ENCODE measurements at places on chromosomes 5 and 9. TPM values are rescaled to one million over a fixed set of nuclear protein-coding genes. Genes with fewer than 3 reads are reported as not detected.
A peak's percentile ranks its signal among the peaks of the same experiment; 100 is the strongest.

PCDHA1 gene
- total RNA-seq: 0.04 TPM

ZFP62 gene
- total RNA-seq: 31.7 TPM

GGTA1 gene
- total RNA-seq: 0.07 TPM

MAT2B gene
- total RNA-seq: 73.8 TPM

WDR5 gene
- 21.0 TPM for total RNA-seq

RPS23 gene
- 3,018 TPM for total RNA-seq

CCNG1 gene
- total RNA-seq: 332 TPM

TRAF1 gene
- 4.0 TPM for total RNA-seq

PCDHGC4 gene
- 1.5 TPM for total RNA-seq

TMEM174 gene
- total RNA-seq: not detected

PCDHB4 gene
- 2.5 TPM for total RNA-seq

DNA sequence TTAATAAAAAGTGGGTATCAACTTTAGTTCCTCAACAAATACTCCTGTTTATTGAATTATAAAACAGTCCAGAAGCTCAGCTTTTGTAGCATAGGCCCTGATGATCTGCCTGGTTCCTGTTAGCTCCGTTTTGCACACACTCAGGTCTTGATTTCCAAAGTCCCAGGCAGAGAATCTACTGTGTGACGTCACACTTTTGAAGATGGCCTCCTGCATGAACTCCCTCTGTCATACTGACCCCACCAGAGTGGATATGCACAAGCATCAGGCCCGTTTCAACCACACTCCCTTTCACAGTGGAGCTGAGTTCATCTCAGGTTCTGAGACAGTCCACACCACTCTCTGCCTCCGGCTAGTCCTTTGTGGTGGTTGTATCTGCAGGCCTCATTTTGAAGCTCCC lies 353.1 kb downstream of the PTPRD start:
- H3K4me3 ChIP-seq: no peak overlapping the region
- no peak for DNase-seq
- H3K36me3 ChIP-seq: no peaks in the 10 kb centered on the region
- H3K27ac ChIP-seq: no peak overlapping the region

GRCh38 chr9:72952914-72953313 lies at the start of gene ALDH1A1:
ALDH1A1 (minus strand) TSS chr9:72953053; CDS start chr9:72953000, 53 bp downstream.
- peak; percentile 50 for DNase-seq
- H3K36me3 ChIP-seq: no peaks in the 10 kb centered on the region
- no peaks in the 10 kb centered on the region for H3K27me3 ChIP-seq
- H3K27ac ChIP-seq: peak within 1 kb of the TSS; percentile 54
- H3K4me3 ChIP-seq: peak within 1 kb of the TSS; percentile 34

DNA sequence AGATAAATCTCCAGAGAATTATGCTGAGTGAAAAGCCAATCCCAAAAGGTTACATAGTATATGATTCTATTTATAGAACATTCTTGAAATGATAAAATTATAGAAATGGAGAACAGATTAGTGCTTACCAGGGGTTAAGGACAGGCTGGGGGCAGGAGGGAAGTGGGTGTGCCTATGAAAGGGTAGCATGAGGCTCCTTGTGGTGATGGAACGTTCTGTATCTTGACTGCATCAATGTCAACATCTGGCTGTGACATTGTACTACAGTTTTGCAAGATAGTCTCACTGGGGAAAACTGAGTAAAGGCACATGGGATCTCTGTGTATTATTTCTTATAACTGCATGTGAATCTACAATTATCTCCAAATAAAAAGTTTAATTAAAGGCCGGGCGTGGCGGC lies 22.3 kb downstream of the ORM2 start:
- H3K4me3 ChIP-seq: no peak overlapping the region
- H3K27ac ChIP-seq: no peak overlapping the region
- H3K4me1 ChIP-seq: peaks cover 13% of the 10 kb centered on the region
- DNase-seq: no peak
- H3K27me3 ChIP-seq: no peaks in the 10 kb centered on the region
- H3K36me3 ChIP-seq: no peaks in the 10 kb centered on the region

DNA sequence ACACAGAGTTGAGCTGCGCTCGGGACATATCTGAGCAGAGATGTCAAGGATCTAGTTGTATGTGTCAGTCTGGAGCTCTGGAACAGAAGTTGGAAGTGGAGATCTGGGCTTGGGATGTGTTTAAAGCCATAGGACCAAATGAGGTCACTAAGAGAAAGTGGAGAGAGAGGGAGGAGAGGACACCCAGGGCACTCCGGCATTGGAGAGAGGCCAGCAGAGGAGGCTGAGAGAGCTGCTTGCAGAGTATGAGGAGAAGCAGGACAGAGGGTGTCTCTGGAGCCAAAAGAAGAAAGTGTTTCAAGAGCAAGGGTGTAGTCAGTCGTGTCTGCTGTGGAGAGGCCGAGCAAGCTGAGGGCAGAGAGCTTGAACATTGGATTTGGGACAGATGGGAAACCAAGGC lies 34.7 kb downstream of the ARHGEF37 start:
- H3K36me3 ChIP-seq: no peaks in the 10 kb centered on the region
- H3K4me1 ChIP-seq: peaks cover 3% of the 10 kb centered on the region
- no peak overlapping the region for H3K27ac ChIP-seq
- no peak overlapping the region for H3K4me3 ChIP-seq
- no peak for DNase-seq
- no peaks in the 10 kb centered on the region for H3K27me3 ChIP-seq

- no peak overlapping the region for H3K27ac ChIP-seq
- no peaks in the 10 kb centered on the region for H3K36me3 ChIP-seq
- no peaks in the 10 kb centered on the region for H3K27me3 ChIP-seq
- peak; percentile 37 for DNase-seq
- no peak overlapping the region for H3K4me3 ChIP-seq
These were observed 317.2 kb downstream of the DEPDC1B start for GRCh38 chr5:60382716-60383115.

- H3K27ac ChIP-seq: peak overlapping the region; percentile 93
- peak; percentile 82 for DNase-seq
- peaks cover 95% of the 10 kb centered on the region for H3K4me1 ChIP-seq
- H3K36me3 ChIP-seq: no peaks in the 10 kb centered on the region
- no peak overlapping the region for H3K4me3 ChIP-seq
- no peaks in the 10 kb centered on the region for H3K27me3 ChIP-seq
These were observed 7.7 kb downstream of the CXXC5 start for GRCh38 chr5:139655727-139656271.

- peaks cover 7% of the 10 kb centered on the region for H3K4me1 ChIP-seq
- DNase-seq: no peak
- H3K27ac ChIP-seq: no peak overlapping the region
These were observed 2.4 kb downstream of the MRPS2 start for GRCh38 chr9:135502873-135503321.

DNA sequence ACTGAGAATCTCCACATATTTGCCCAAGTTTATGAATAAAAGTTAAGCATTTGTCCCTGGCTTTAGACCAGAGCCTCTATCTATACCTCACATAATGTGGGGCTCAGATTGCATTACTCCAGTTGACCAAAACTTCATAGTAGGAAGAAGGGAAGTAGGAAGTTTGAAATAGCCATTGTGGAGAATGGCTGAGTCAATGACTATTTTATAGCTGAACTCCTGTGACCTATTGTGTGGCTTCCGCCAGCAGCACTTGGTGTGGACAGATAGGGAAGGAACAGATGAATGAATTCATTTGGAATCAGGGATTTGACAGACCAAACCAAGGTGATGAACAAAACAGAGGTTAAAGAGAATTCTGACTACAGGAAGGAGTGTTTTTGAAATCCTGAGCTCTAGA lies 92.9 kb upstream of the LPAR1 start:
- H3K4me1 ChIP-seq: no peaks in the 10 kb centered on the region
- no peaks in the 10 kb centered on the region for H3K36me3 ChIP-seq

GRCh38 chr5:124527220-124527991 lies 219.0 kb downstream of the ZNF608 start:
- H3K27me3 ChIP-seq: no peaks in the 10 kb centered on the region
- H3K4me3 ChIP-seq: no peak overlapping the region
- peak; percentile 74 for DNase-seq

DNA sequence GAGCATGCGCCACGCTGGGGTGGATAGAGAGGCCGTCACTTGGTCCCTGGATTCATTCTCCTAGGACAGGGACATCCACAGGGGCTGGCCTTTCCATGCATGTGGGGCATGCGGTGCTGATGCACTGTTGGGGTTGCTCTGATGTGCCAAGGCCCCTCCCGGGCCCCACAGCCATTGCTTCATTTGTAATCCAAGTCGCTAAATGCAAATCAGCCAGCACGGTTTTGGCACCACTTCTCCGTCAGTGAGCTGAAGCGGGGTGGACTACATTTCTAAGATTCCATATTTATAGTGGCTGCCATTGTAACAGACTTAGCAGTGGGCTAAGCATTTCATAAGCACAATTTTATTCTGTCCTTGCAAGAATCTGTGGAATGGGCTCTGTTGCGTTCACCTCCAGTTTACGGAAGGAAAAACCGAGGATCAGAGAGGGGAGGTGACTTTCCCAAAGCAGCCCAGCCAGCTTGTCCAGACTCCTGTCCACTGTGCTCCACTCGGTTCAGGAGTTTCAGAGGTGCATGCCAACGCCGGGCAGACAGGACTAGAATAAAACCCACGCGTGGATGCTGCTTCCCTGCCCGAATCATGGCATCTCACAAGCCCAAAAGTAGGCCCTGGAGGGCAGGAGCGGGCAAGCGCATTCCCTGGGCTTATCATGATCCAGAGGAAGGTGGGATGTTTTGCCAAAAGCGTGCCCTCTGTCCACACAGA lies 102.6 kb upstream of the COL5A1 start:
- no peak for DNase-seq
- H3K27ac ChIP-seq: peak overlapping the region; percentile 76
- H3K4me1 ChIP-seq: peaks cover 35% of the 10 kb centered on the region
- no peaks in the 10 kb centered on the region for H3K27me3 ChIP-seq
- no peak overlapping the region for H3K4me3 ChIP-seq

DNA sequence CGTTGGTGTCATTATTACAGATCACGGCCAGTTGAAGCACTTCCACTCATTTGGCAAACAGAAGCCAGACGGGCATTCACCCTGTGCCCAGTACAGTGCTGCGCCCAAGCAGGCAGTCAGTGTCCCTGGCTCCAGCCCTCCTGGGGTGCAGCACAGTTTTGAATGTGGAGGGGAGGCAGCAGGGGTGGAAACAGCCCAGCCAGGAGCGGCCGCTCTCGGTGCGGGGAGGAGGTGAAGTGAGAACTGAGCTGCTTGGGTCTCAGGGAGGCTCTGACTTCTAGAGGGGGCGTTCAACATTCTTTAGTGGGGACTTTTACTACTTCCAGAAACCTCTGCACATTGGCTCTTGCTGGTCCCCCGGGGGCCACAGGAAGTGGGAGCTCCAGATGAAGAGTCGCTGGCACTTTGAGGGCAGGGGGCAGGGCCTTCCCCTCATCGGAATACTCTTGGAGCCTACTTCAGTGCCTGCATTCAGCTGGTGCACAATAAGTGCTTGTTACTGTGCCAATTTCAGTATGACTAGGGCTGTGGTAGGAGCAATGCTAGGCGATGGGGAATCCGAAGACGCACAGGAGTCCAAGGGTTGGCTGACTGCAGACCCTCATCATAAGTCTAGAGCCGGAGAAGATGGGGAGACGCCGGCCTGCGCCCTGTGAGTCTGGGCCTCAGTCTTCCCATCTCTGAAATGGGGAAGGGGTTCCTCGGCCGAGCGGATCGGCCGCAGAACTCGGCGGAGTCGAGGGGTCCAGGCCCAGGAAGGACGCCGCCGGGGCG lies 492 bp upstream of the NEK6 start:
- peaks cover 33% of the 10 kb centered on the region for H3K4me1 ChIP-seq
- DNase-seq: no peak
- H3K27ac ChIP-seq: peak overlapping the region; percentile 73
- H3K27me3 ChIP-seq: no peaks in the 10 kb centered on the region

DNA sequence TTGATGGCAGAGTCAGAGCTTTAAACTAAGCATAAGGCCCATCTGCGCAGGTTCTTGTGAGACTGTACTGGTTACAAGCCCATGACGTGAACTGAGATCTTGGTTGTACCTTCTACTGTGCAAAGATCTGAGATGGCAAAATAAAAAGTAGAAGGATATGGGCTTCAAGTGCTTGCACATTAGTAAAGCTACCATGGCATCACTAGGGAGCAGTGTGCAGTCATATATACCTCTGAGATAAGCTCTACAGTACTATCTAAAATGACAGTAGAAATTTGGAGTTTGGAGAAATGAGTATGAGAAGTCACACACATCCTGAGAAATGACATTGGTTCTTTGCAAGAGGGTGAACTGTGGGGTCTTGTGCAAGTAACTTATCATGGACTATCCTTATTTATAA lies 408.2 kb upstream of the PRR16 start:
- no peak overlapping the region for H3K4me3 ChIP-seq
- no peak overlapping the region for H3K27ac ChIP-seq
- peak; percentile 26 for DNase-seq
- H3K27me3 ChIP-seq: no peaks in the 10 kb centered on the region
- H3K4me1 ChIP-seq: peaks cover 4% of the 10 kb centered on the region

DNA sequence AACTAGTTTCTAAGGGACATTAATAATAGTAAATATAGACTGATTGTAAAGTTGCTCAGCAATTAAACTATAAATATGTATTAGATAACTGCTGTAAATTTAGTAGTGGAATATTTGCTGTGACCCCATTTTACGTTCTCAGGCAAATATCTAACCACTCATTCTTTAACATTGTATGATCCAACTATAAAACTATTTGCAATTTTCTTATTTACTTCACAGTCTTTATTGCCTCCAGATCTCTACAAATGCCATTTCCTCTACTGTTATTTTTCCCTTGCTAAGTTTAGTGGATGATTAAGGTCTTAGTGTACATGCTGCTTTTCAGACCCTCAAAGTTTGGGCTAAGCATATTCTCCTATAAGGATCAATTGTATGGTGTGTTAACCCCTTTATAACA lies 526.2 kb upstream of the ST8SIA4 start:
- no peak overlapping the region for H3K4me3 ChIP-seq
- DNase-seq: no peak
- no peaks in the 10 kb centered on the region for H3K27me3 ChIP-seq
- no peaks in the 10 kb centered on the region for H3K36me3 ChIP-seq

GRCh38 chr5:142671801-142672200 lies 14.1 kb downstream of the FGF1 start:
- H3K36me3 ChIP-seq: no peaks in the 10 kb centered on the region
- no peak for DNase-seq
- H3K27ac ChIP-seq: no peak overlapping the region
- H3K4me3 ChIP-seq: no peak overlapping the region
- H3K4me1 ChIP-seq: no peaks in the 10 kb centered on the region

DNA sequence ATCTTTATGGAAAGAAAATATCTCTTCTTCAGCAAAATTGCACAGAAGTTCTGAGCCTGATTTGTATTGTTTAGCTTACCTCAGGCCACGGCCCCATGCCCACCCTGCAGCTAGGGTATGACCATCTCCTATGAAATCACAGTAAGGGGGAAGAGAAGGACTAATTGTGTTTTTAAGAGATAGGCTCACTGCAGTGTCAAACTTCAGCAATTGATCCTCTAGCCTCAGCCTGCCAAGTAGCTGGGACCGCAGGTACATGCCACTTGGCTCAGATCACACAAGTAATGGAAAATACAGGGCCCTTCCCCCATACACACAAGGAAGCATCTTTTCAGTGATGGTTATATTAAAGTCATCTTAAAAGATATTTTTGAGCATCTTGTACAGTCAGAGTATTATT lies 60.0 kb downstream of the DMAC1 start:
- no peaks in the 10 kb centered on the region for H3K27me3 ChIP-seq
- no peaks in the 10 kb centered on the region for H3K36me3 ChIP-seq
- no peak for DNase-seq
- no peak overlapping the region for H3K4me3 ChIP-seq
- no peak overlapping the region for H3K27ac ChIP-seq

GRCh38 chr5:510521-510920 lies 13.7 kb downstream of the SLC9A3 start:
- no peak overlapping the region for H3K4me3 ChIP-seq
- DNase-seq: no peak
- no peak overlapping the region for H3K27ac ChIP-seq
